ENCODE measurements at places on chromosomes 11 and 22. TPM values are rescaled to one million over a fixed set of nuclear protein-coding genes. Genes with fewer than 3 reads are reported as not detected.

Gene OTOG
- 0.21 TPM for total RNA-seq

DNA sequence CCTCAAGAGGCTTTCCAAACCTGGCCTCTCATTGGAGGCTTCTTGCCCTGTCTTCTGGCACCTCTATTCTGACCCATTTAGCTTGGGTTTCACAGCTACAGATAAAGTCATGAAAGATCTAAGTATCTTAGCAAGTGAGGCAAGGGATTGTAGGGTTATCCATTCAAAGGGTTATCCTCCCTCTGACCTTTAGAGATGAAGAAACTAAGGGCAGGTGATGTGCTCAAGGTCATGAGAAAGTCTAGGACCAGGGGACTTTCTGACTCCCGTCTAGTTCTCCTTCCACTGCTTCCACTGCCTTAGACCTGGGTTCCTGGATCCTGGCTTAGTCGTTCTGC, 7.2 kb downstream of the PHOX2A start:
- peaks cover 16% of the 10 kb centered on the region for H3K4me1 ChIP-seq
- H3K4me3 ChIP-seq, result no peak overlapping the region
- peak overlapping the region; percentile 35 for H3K27ac ChIP-seq

DNA sequence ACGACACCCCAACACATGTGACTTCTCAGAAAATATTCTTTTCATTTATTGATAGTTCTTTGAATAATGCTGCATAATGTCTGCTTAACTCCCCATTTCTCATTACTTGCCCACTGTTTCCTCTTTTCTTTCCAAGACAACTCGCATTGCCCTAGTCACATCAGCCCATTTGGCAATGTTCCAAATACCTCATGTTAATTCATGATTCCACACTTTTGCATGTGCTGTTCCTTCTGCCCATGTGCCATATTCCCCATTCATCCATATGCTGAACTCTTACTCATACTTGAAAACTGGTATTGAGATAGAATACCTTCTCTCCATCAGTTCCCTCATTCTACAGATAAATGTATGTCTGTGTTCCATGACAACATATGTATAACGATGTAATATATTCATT, 993.7 kb downstream of the OPCML start:
- DNase-seq, result no peak
- no peaks in the 10 kb centered on the region for H3K36me3 ChIP-seq
- no peaks in the 10 kb centered on the region for H3K4me1 ChIP-seq
- H3K27ac ChIP-seq, result no peak overlapping the region
- no peak overlapping the region for H3K4me3 ChIP-seq

DNA sequence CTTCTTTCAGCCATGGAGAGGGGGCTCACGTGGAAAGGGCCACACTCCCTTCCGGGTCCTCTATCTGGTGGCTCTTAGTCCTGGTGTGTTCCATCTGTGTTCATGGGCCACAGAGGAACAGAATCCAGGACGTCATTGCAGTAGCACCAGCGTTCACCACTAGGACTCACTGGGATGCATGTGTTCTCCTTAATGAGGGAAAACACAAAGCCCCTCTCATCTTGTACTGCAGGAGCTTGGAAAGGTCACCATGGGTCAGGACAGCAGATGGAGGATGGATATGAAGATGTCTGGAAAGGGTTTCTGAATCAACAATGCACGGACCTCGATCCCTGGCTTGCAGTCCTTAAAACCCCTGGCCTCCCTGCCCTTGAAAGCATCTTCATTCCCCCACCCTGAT, 113.8 kb upstream of the THY1 start:
- DNase-seq, result no peak
- peaks cover 10% of the 10 kb centered on the region for H3K4me1 ChIP-seq
- H3K4me3 ChIP-seq, result no peak overlapping the region

DNA sequence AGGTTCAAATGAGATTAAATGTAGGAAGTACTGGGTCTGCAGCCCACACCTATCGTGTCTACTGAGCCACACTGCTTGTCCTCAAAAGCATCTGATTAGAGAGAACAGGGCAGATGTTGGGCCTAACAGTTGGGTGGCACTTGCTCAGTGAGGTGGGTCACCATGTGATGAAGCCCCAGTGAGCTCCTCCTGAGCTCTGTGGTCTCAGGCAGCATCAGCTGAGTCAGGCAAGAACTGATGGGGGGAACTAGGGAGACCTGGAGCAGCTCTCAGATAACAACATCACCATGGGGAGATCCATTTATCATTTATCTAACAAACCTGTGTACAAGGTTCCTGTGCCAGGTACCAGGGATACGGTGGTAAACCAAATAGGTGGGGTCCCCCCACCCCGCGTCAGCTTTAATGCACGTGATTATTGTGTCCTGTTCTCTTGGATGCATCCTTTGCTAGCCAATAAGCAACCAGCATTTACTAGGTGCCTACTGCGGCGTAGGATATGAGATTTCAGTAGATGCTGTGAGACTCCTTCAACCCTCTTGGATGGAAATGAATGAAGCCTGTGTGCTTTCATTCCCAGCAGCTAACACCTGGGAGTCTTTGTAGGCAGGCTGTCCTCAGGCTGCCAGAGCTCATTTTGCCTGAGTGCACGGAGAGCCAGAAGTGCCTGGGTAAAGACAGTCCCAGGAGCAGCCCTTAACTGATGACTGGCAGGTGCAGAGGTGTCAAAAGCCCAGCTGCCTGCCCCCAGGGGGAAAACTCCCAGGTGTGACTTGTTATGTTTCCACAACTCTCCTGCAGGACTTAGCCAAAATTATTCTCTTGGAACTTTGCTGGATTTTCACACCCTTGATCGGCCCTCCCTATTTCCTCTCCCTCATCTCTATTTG, 73.6 kb upstream of the NARS2 start:
- DNase-seq, result no peak
- no peaks in the 10 kb centered on the region for H3K36me3 ChIP-seq
- no peak overlapping the region for H3K27ac ChIP-seq
- peaks cover 40% of the 10 kb centered on the region for H3K4me1 ChIP-seq

Gene MGAT3
- 47.0 TPM for total RNA-seq

Gene PKDREJ
- 0.05 TPM for total RNA-seq

Gene RAB36
- 6.8 TPM for total RNA-seq

GRCh38 chr22:37284805-37285355, 2.6 kb downstream of the CYTH4 start:
- H3K27me3 ChIP-seq, result peaks cover 38% of the 10 kb centered on the region
- H3K4me1 ChIP-seq, result peaks cover 5% of the 10 kb centered on the region
- H3K27ac ChIP-seq, result no peak overlapping the region
- no peak overlapping the region for H3K4me3 ChIP-seq

Gene CD248
- total RNA-seq, result 31.9 TPM

DNA sequence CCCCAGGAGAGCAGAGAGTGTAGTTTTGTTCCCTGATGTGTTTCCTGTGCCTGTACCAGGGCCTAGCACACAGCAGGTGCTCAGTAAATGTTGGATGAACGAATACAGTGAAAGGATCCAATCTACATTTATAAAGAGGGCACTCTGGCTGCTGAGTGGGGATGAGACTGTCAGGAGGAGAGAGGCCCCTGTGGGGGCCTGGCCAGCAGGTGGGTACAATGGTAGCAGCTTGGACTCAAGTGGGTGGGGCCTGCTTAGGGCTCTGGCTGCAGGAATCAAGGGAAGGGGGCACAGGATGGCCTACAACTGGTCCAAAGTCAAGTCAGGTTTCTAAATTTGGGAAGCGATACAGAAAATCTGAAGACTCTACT, 156.6 kb upstream of the GRK3 start:
- peaks cover 29% of the 10 kb centered on the region for H3K4me1 ChIP-seq
- peak overlapping the region; percentile 85 for H3K4me3 ChIP-seq
- H3K27me3 ChIP-seq, result peaks cover 3% of the 10 kb centered on the region
- peak overlapping the region; percentile 80 for H3K27ac ChIP-seq

Gene AIFM3
- total RNA-seq, result 2.6 TPM

Gene OR51B2
- total RNA-seq, result not detected

DNA sequence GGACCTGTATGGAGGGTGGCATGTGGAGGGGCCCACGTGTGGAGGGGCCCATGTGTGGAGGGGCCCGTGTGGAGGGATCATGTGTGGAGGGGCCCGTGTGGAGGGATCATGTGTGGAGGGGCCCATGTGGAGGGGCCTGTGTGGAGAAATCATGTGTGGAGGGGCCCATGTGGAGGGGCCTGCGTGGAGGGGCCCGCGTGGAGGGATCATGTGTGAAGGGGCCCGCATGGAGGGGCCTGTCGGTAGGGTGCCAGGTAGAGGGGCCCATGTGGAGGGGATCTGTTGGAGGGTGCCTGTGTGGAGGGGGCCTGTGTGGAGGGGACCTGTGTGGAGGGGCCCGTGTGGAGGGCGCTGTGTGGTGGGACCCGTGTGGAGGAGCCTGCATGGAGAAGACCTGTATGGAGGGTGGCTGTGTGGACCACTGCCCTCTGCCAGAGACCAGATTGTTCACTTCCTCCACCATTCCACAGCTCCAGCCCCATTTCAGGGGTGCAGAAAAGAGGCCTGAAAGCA, 47.0 kb downstream of the IGLL5 start:
- H3K36me3 ChIP-seq, result no peaks in the 10 kb centered on the region
- peaks cover 7% of the 10 kb centered on the region for H3K27me3 ChIP-seq
- no peak for DNase-seq

Gene ELFN2
- total RNA-seq, result 1.3 TPM

DNA sequence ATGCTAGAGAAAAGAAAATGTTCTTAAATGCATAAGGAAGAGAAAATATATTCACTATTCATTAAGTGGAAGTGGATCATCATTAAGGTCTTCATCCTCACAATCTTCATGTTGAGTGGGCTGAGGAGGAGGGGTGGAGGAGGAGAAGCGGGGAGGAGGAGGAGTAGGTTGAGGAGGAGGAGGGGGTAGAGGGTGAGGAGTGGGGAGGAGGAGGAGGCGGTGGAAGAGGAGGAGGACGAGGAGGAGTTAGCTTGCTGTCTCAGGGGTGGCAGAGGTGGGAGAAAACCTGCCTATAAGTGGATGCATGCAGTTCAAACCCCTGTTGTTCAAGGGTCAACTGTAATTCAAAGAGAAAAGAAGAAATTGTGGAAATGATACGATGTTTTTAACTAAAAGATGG, 71.6 kb downstream of the MYEOV start:
- no peaks in the 10 kb centered on the region for H3K36me3 ChIP-seq
- H3K4me3 ChIP-seq, result no peak overlapping the region
- no peak overlapping the region for H3K27ac ChIP-seq
- no peaks in the 10 kb centered on the region for H3K27me3 ChIP-seq

DNA sequence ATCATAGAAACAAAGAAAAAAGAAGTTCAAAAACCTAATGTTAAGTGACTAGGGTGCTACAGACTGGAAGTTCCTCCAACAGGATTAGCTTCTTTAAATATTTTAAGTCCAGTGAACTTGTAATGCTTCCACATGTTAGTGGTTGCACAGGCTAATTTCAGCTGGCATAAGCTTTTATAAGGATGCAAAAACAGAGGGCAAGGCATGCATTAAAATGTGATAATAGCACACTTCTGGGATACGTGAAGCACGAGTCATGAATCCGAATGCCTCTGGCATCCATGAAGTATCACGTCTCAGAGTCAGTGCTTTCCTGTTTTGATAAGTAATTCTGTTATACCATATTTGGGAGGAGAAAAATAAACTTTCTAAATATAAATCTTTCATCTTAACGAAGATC, 106.8 kb downstream of the DCDC1 start:
- H3K27ac ChIP-seq, result no peak overlapping the region
- no peaks in the 10 kb centered on the region for H3K36me3 ChIP-seq
- no peak overlapping the region for H3K4me3 ChIP-seq
- DNase-seq, result no peak
- no peaks in the 10 kb centered on the region for H3K27me3 ChIP-seq

Gene DRD4
- 1.2 TPM for total RNA-seq

DNA sequence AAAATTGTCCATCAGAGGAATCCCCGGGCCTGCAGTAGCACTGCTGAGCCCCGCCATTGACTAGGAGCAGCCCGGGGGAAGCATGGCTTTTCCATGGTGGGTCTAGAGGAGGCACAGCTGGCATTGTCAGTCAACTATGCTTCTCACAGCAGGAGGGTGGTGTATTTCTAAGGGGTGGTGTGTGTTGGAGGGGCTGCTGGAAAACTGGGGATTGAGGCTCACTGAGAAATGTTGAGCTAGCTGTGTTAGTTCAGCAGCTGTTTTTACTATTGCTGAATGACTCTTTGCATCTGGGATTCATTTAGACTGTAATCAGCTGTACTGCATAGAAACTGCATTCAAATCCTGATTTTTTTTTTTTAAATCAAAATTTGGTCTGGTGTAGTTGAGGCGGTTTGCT, 5.6 kb downstream of the DDX10 start:
- DNase-seq, result no peak
- H3K27me3 ChIP-seq, result no peaks in the 10 kb centered on the region
- H3K27ac ChIP-seq, result no peak overlapping the region
- H3K36me3 ChIP-seq, result peaks cover 41% of the 10 kb centered on the region

Gene ART1
- total RNA-seq, result not detected

DNA sequence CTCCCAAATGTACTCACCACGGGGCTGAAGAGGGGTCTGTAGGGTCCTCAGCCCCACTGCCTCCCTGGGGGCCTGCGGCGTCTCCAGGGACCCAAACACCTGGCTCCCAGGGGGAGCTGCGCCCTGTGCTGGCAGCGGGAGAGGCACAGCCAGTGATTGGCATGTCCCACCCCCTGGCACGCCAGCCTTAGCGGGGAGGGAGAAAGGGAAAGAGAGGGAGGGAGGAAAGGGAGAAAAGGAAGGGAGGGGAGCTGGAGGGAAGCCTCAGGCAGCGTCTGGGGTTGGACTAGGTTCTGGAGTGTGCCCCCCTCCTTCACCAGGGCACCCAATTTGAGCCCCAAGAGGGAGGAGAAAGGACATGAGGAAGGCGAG, at the start of gene CHRM1:
Gene CHRM1, minus strand, starts transcription at position 163 of the 372 bp plus-strand sequence. CDS start 10,263 bp downstream, outside the sequence.
- peaks cover 41% of the 10 kb centered on the region for H3K27me3 ChIP-seq
- H3K27ac ChIP-seq, result peak within 1 kb of the TSS; percentile 87
- H3K4me3 ChIP-seq, result peak within 1 kb of the TSS; percentile 72
- no peaks in the 10 kb centered on the region for H3K36me3 ChIP-seq

- peaks cover 28% of the 10 kb centered on the region for H3K4me1 ChIP-seq
- no peak for DNase-seq
Measured at GRCh38 chr22:36052505-36052941, 23.9 kb upstream of the RBFOX2 start.

DNA sequence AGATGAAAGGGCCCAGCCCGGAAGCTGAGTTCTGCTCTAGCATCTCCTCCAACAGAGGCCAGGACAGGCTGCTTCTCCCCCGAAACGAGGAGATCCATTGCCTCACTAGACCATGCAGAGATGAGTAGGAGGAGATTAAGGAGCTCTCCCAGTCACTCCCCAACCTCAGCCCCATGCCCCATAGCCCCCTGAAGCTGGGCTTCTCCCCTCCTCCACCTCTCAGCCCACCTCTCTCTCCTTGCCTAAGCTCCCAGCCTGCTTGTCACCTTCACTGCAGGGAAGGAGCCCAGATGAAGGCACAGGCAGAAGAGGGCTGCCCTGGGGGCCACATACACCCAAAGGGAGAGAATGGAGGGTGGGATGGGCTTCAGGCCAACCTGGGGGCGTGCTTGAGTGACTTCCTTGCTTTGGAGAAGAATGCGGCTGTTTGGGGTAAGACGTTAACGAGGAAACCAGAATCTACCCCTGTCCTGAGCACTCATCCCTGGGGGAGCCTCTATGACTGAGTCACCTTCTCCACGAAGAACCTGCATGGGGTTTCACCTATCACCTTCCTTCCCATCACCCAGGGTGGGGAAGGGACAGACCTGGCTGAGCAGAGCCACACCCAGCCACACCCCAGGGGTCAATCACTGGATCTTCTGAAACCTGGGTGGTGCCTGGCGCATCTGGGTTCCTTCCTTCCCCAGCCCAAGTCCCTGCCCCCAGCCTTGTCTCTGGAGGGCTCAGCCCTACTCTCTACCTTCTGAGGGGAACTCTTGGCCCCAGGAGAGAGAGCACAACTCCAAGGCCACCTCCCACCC, 11.6 kb upstream of the GNAZ start:
- peaks cover 9% of the 10 kb centered on the region for H3K27me3 ChIP-seq
- DNase-seq, result peak; percentile 57
- no peaks in the 10 kb centered on the region for H3K36me3 ChIP-seq
- no peak overlapping the region for H3K4me3 ChIP-seq

All from type B pancreatic cell (in vitro differentiated cells).